Progenitor cell of endocrine pancreas (in vitro differentiated cells): ENCODE measurements at places on chromosomes 3 and 15. TPM values are rescaled to one million over a fixed set of nuclear protein-coding genes. Genes with fewer than 3 reads are reported as not detected.

The GUCA1C gene
- not detected in 2 replicates for total RNA-seq

The PLIN1 gene
- total RNA-seq: 0.24 and 0.40 TPM in 2 replicates

The SPATA12 gene
- total RNA-seq: 0.14 and 0.16 TPM in 2 replicates

The HHLA2 gene
- not detected in 2 replicates for total RNA-seq

The PCSK6 gene
- total RNA-seq: 1.8 and 3.6 TPM in 2 replicates

The GRIP2 gene
- total RNA-seq: 11.2 and 11.6 TPM in 2 replicates

The PLCB2 gene
- 2.5 and 2.8 TPM in 2 replicates for total RNA-seq

The SUSD5 gene
- total RNA-seq: 1.1 and 1.8 TPM in 2 replicates

The POC1A gene
- 14.4 and 14.5 TPM in 2 replicates for total RNA-seq

The FSTL1 gene
- 210 and 225 TPM in 2 replicates for total RNA-seq

DNA sequence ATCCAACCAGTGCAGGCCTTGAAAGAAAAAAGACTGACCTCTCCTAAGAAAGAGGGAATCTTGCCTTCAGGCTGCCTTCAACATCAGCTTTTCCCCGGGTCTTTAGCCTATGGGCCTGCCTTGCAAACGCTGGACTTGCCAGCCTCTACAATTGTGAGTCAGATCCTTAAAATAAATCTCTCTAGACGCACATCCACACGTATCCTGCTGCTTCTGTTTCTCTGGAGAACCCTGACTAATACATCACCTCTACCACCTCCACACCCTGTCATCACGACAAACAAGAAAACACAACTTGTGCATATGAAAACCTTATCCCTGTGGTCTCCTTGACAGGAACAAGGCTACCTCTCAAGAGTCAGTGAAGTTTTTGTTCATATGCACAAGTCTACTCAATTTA is 11.8 kb downstream of the CYFIP1 start:
- DNase-seq: no peak

DNA sequence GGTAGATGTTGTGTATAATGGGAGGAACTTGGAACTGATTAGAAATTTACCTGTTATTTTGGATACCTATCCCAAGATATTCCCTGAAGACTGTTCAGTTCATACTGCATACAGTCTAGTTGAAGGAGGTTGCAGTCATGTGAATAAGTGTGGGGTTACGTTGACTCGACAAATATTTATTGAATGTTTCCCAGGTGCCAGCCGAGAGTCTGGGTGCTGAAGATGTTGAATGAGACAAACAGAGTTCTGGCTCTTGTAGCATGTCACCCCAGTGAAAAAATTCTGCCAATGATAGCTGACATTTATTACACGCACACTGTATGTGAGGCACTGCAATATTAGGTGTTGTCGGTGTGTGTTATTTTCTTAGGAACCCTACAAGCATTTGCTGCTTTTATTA is 176.0 kb downstream of the KCNMB2 start:
- no peak for DNase-seq

DNA sequence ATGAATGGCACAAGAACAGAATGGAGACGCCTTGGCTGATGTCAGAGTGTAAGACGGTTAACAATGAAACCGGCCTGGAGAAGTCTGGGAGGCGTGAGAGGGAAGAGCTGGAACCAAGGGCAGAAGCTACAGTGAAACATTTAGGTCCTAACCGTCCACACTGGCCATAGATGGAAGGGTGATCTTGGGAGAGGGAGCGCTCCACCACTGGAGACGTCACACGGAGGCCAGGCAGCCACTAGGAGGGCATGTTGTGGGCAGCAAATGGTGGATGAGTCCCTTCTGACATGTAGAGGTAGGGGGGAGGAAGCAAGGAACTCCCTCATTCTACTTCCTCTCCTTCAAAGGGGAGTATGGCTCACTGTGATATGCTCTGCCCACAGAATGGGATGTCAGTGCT is 23.8 kb downstream of the FEM1B start:
- no peak for DNase-seq

GRCh38 chr3:38545983-38546382 is 49.8 kb downstream of the EXOG start:
- no peak for DNase-seq

GRCh38 chr3:7876741-7877297 is 624.8 kb upstream of the LMCD1 start:
- no peak for DNase-seq

DNA sequence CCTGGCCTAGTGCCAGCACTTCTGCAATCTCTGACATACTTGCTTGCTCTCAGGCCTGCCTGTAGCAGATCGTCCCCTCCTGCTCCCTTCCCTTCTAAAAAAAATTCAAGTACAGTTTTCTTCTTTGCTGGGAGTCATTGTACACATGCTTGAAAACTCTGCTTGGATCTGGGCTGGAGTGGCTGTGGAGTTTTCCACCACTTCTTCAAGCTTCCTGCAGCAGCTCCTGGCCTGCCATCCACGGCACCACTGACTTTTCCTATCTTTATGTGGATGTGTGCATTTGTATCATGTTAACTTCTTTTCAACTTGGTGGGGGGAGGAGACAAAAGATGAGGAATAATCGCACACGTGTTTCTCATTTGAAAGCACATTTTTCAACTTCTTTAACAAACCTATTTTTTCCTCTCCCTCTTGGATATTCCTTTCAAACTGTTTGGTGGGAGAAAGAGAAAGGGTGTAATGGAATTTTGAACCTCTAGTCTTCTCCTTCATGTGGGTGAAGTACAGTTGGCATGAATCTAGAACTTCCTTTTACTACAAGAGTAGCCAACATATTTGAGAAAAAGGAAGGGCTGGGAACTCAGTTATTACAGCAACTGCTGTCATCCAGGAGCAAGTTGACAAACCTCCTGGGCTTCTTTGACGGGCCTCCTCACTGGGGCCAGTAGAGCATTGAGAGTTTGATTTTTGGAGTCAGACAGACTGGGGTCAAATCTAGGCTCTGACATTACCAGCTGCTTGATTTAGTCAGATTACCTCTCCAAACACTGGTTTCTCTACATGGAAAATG is 61.2 kb upstream of the LRTM1 start:
- DNase-seq: no peak
